ENCODE measurements at places on chromosomes 4 and X.

DNA sequence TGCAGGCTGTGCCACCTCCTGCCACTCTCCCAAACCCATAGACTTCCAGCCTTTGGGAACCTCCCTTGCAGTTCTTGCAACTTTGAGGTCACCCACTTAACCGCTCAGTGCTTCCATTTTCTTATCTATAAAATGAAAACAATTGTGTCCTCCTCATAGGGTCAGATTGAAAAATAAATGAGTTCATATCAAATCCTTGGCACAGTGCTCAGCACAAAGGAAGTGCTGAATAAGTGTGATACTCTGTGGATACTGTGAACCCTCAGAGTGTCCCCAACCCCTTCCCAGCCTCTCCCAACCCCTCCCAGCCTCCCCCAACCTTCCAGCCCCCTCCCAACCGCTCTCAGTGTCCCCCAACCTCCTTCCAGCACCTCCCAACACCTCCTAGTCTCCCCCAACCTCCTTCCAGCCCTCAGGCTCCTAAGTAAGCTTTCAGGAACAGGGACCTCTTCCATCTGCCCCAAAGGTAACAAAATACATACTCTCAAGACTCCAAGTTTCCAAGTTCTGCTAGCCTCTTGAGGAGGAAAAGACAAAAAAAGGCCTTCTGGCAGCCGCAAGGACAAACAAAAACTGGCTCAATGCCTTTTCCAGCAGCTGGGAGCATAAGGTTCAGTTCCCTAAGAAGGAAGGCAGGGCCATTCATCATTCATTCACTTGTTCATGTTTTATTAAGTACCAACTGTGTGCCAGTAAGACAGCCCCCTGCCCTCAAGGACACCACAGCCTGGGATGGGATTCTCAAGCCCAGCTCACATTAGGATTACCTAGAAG is 46.1 kb upstream of the LGI2 start:
- H3K4me3 ChIP-seq, result no peak overlapping the region
- no peaks in the 10 kb centered on the region for H3K27me3 ChIP-seq
- H3K27ac ChIP-seq, result no peak overlapping the region
- no peaks in the 10 kb centered on the region for H3K36me3 ChIP-seq

GRCh38 chr4:176436293-176436973 is 116.7 kb downstream of the SPCS3 start:
- H3K27me3 ChIP-seq, result no peaks in the 10 kb centered on the region
- peak; percentile 39 for DNase-seq
- H3K36me3 ChIP-seq, result no peaks in the 10 kb centered on the region

DNA sequence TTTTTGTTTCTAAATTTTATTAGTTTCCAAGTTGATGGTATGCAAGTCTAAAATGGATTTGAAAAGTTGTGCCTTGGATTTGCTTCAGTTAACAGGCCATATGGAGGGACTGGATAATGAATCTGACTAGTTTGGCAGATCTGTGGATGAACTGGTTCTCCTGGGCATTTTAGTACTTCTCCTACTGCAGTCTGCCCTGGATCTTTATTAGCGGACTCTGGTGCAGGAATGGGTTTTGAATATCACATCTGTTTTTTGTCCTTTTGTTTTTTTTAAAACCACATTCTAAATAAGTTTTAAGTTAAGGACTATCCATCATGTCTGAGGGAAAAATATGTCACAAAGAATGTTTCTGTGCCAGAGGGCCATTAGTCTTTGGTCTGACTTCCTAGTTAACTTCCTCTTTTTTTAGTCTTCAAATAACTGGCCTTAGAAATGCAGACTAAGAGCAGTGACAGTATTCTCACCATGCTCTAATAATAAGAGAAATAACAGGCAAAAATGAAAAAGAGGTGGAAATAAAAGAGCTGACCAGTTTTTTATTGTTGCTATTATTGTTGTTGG is 13.9 kb upstream of the DCK start:
- no peaks in the 10 kb centered on the region for H3K4me1 ChIP-seq
- DNase-seq, result no peak
- H3K4me3 ChIP-seq, result no peak overlapping the region
- H3K27me3 ChIP-seq, result no peaks in the 10 kb centered on the region

GRCh38 chrX:153491351-153491914 is 3.3 kb upstream of the BGN start:
- H3K36me3 ChIP-seq, result no peaks in the 10 kb centered on the region
- no peak overlapping the region for H3K4me3 ChIP-seq
- H3K27ac ChIP-seq, result no peak overlapping the region
- H3K4me1 ChIP-seq, result no peaks in the 10 kb centered on the region
- no peak for DNase-seq

DNA sequence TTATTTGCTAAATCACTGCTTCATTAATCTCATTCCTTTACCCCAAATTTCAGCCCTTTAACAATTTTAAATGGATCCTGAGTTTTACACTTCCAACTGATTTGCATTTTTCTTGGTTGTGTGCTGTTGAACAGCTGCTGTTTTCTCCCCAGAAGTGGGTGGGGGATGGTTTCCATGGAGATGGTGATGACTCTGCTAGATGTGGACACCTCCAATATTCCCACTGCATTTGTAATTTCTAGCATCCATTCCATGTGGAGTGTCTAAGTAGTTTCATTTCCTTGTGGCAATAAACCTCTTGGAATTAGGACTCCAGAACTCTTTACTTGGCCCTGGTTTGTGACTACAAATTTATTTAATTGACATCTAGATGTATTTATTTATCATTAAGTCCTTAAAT is 330.4 kb downstream of the GBA3 start:
- no peaks in the 10 kb centered on the region for H3K4me1 ChIP-seq
- H3K27ac ChIP-seq, result no peak overlapping the region
- H3K4me3 ChIP-seq, result no peak overlapping the region
- DNase-seq, result no peak

GRCh38 chrX:120560405-120560841 is 339 bp downstream of the CUL4B start:
- H3K4me3 ChIP-seq, result peak overlapping the region; percentile 80
- no peaks in the 10 kb centered on the region for H3K36me3 ChIP-seq
- H3K4me1 ChIP-seq, result 0 out of 2 replicates have a peak, but pooled peaks cover 3% of the 10 kb centered on the region
- H3K27ac ChIP-seq, result peak overlapping the region; percentile 88
- DNase-seq, result peak; percentile 52

GRCh38 chr4:48315728-48316630 is 25.4 kb upstream of the SLAIN2 start:
- H3K27me3 ChIP-seq, result no peaks in the 10 kb centered on the region
- no peak overlapping the region for H3K4me3 ChIP-seq
- H3K36me3 ChIP-seq, result no peaks in the 10 kb centered on the region
- DNase-seq, result peak; percentile 44
- no peaks in the 10 kb centered on the region for H3K4me1 ChIP-seq

DNA sequence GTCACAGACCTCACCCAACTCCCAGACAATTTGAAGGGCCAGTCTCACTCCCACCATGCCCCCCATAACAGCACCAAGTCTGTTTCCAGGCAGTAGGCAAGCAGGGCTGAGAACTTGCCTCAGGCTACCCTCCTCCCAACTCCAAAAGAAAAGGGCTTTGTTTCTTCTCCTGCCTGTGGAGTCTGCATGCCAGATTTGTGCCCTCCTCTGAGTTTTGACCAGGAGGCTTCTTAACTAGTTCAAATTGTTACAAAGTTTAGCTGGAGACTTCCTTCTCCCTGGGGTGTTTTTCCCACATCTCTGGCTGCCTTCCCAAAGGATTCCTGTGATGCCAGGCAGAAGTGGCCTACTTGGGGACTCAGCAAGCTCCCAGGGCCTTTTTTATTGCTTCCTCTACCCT is 29.6 kb downstream of the PBDC1 start:
- H3K4me3 ChIP-seq, result no peak overlapping the region
- no peaks in the 10 kb centered on the region for H3K36me3 ChIP-seq
- no peaks in the 10 kb centered on the region for H3K27me3 ChIP-seq
- DNase-seq, result no peak
- no peak overlapping the region for H3K27ac ChIP-seq

DNA sequence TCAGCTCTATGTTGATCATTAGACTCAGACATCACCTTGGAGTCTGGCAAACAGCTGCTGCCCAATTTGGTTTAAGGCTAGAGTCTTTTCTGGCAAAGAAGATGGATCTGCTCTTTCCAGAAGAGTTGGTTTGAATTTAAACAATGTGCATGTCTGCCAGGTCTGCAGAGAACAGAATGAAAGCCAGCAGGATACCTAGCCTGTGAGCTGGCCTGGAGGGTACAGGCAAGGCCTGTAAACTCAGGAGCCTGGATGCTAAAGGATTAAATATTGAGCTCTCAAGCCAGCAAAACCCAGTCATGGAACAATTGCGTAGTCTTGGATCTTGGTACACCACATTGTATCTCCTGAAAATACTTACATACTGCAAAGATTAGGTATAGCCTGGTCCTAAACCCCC is 15.6 kb upstream of the PDLIM3 start:
- no peak overlapping the region for H3K27ac ChIP-seq
- no peaks in the 10 kb centered on the region for H3K27me3 ChIP-seq
- DNase-seq, result no peak
- H3K4me1 ChIP-seq, result no peaks in the 10 kb centered on the region
- H3K36me3 ChIP-seq, result no peaks in the 10 kb centered on the region

DNA sequence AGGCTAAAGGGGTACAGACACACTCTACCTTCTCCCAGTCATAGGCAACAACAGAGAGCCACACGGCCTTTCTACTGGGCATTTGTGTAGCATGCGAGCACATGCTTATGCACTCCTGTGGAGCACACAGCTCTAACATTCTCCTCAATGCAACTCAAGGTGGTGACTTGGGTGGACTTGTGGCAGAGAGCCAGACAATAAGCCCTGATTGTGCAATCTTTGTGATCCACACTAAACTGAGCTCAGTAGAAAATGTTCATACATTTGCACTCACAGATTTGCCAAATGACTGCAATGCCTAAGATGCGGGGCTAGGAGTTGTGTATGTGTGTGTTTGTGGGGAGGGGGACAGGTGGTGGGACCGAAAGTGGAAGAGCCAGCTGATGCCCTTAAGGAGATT is 31.4 kb upstream of the SETD7 start:
- DNase-seq, result no peak
- no peaks in the 10 kb centered on the region for H3K36me3 ChIP-seq
- H3K4me1 ChIP-seq, result no peaks in the 10 kb centered on the region
- no peak overlapping the region for H3K4me3 ChIP-seq

DNA sequence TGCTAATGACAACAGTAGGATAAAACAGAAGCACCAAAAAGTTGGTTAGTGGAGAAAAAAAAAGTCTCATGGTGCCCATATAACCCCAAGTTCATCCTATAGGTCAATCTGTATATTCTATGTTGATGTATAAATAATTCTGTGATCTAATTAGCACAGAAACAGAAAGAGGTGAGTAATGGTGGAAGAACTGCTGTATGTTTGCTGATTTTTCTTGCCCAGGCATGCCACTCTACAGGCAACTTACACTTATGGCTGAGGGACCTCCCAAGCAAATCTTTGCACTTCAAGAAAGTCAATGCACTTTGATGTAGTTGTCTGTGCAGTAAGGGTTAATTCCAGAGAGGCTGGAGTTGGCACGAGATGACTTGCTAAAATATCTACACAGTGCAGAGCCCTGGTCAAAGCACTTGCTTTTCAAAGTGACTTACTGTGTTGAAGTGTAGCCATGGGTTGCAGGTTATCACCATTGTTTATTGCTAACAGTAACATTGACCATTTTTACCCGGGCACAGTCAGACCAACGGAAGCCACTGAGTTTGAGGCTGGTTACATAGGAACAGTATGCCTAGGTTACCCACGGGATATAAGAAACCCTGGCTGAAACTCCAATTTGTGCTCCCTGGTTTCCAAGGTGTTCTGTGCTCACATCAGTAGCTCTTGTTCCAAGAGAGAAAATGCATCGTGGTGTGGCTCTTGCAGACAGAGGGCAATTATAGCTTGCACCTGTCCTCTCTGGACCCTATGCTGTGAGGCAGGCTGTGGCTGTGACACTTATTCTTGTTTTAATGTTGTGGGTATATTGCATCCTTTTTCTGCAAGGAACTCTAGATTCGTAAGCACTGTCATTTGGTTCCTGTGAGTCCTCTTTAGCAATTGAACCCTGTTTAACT is 141.3 kb upstream of the FTHL17 start:
- H3K27me3 ChIP-seq, result no peaks in the 10 kb centered on the region
- DNase-seq, result no peak
- H3K27ac ChIP-seq, result no peak overlapping the region
- no peak overlapping the region for H3K4me3 ChIP-seq

GRCh38 chr4:179325181-179325580 is 1882.9 kb upstream of the AGA start:
- H3K27me3 ChIP-seq, result no peaks in the 10 kb centered on the region
- H3K4me1 ChIP-seq, result no peaks in the 10 kb centered on the region
- no peak overlapping the region for H3K27ac ChIP-seq
- no peak overlapping the region for H3K4me3 ChIP-seq
- H3K36me3 ChIP-seq, result no peaks in the 10 kb centered on the region

DNA sequence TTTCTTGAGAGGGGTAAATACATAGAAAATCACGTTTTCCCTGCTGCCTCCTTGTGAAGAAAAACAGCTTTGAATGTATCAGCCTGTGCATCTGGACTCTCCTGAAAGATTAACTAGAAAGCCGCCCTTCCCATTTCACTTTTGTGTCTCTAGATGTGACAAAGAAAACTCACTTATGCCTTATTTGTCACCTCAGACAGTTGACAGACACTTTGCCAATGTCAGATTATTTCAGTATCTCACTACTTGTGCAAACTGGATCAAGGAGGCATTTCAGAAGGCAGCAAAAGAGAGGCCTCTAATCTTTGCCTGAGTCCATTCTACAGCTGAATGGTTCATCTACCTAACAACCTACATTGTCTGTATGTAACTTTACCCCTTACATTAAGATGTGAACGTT is 754.9 kb downstream of the RPA4 start:
- no peaks in the 10 kb centered on the region for H3K27me3 ChIP-seq
- no peak overlapping the region for H3K27ac ChIP-seq
- peaks cover 18% of the 10 kb centered on the region for H3K4me1 ChIP-seq
- H3K36me3 ChIP-seq, result no peaks in the 10 kb centered on the region
- no peak for DNase-seq

DNA sequence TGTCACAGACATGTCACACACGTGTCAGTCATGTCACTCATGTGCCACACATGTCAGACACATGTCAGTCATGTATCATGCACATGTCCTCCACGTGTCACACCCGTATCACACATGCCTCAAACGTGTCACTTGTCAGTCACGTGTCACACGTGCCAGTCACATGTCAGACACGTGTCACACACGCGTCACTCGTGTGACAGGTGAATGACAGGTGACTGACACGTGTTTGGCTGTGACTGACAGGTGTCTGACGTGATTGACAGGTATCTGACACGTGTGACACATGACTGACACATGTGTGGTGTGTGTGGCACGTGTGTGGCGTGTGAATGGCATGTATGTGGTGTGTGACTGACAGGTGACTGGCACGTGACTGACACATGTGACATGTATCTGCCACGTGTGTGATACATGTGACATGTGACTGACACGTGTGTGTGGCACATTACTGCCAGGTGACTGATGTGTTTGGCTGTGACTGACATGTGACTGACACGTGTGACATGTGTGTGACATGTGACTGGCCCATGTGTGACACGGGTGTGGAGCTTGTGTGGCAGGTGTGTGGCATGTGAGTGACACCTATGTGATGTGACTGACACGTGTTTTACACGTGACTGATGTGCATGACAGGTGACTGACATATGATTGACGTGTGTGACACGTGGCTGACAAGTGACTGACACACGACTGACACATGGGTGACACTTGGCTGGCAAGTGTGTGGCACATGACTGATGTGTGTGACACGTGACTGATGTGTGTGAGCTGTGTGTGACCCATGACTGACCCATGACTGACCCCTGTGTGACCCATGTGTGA is 90.7 kb upstream of the GPC3 start:
- DNase-seq, result no peak
- H3K4me1 ChIP-seq, result no peaks in the 10 kb centered on the region
- H3K36me3 ChIP-seq, result no peaks in the 10 kb centered on the region
- H3K4me3 ChIP-seq, result no peak overlapping the region
- H3K27me3 ChIP-seq, result no peaks in the 10 kb centered on the region
